ENCODE measurements at places on chromosomes 11 and 22. TPM values are rescaled to one million over a fixed set of nuclear protein-coding genes. Genes with fewer than 3 reads are reported as not detected.

CARD18 gene
- not detected for total RNA-seq

CRYAB gene
- total RNA-seq, result 365 TPM

TMPRSS13 gene
- not detected for total RNA-seq

GRCh38 chr11:47509077-47509536 is 43.8 kb downstream of the CELF1 start:
- H3K4me1 ChIP-seq, result peaks cover 99% of the 10 kb centered on the region
- no peaks in the 10 kb centered on the region for H3K27me3 ChIP-seq
- H3K4me3 ChIP-seq, result no peak overlapping the region
- H3K27ac ChIP-seq, result peak overlapping the region; percentile 45
- DNase-seq, result no peak

AMPD3 gene
- 5.1 TPM for total RNA-seq
